ENCODE measurements at places on chromosomes 1 and 21. TPM values are rescaled to one million over a fixed set of nuclear protein-coding genes. Genes with fewer than 3 reads are reported as not detected.

FABP3 gene
- polyA plus RNA-seq, result 2.8 TPM

OTUD7B gene
- 2.1 TPM for polyA plus RNA-seq

CCSAP gene
- 0.77 TPM for polyA plus RNA-seq

DNA sequence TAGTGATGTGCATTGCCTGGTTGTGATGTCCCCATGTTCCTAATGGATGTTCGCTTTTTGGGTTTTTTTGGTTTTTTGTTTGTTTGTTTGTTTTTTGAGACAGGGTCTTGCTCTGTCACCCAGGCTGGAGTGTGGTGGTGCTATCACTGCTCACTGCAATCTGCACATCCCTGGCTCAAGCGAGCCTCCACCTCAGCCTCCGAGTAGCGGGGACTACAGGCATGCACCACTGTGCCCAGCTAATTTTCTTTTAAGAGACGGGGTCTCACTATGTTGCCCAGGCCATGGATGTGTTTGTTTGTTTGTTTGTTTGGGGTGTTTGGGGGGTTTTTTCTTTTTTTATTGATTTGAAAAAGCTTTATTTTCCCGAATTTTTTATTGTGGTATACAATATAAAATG is 2.1 kb downstream of the COL6A2 start:
- DNase-seq, result no peak

- no peak for DNase-seq
Observed at GRCh38 chr1:43835082-43836021, 98.2 kb upstream of the ARTN start.

DNA sequence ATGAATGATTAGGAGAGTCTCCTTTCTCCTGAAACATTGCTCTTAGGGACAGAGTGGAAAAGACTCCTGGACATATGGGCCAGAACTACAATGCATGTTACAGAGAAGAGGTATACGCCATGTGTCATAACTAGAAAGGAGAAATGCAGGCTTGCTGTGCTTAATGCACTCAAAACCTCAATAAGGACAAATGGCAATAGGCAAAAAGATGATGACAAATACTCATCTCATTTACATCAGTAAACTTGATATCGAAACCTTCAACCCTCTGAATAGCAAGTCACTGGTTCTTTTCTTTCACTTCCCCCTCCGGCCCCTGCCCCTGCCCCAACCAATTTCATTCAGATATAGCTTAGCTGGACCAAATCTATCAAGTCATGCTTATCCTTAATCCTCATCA is 1.9 kb upstream of the GPR88 start:
- no peak for DNase-seq

GRCh38 chr1:151406176-151406575 is 6.8 kb downstream of the PSMB4 start:
- DNase-seq, result no peak

GRCh38 chr1:68128820-68129219 is 78.4 kb upstream of the DIRAS3 start:
- no peak for DNase-seq

Measured in liver (tissue), 10 donors.